Epithelial cell of alveolus of lung (primary cell): ENCODE measurements at places on chromosomes 4 and X. TPM values are rescaled to one million over a fixed set of nuclear protein-coding genes. Genes with fewer than 3 reads are reported as not detected.

Gene ATP8A1
- total RNA-seq, result 0.40 and 0.78 TPM in 2 replicates

Gene ZNF711
- 1.9 and 4.0 TPM in 2 replicates for total RNA-seq

Gene TBCK
- total RNA-seq, result 20.9 and 21.8 TPM in 2 replicates

Gene CDKL2
- total RNA-seq, result 0.26 TPM in 1 of 2 replicates, not detected in the other

Gene IL13RA2
- 1.3 and 4.6 TPM in 2 replicates for total RNA-seq

Gene SETD7
- 34.5 and 40.0 TPM in 2 replicates for total RNA-seq

Gene DMRTC1
- not detected in 2 replicates for total RNA-seq

Gene MAGEA4
- total RNA-seq, result not detected in 2 replicates

Gene C4orf50
- not detected in 2 replicates for total RNA-seq

Gene PNMA6A
- 0.65 and 0.80 TPM in 2 replicates for total RNA-seq
